Activated effector memory CD4-positive, alpha-beta T cell treated with anti-CD3 and anti-CD28 coated beads, Interleukin-2, amount 50 U/mL, for 16 hours (primary cell): ENCODE measurements at places on chromosomes 16 and 17.

GRCh38 chr17:67759355-67760171 lies 41.8 kb downstream of the NOL11 start:
- DNase-seq: peak; percentile 17

DNA sequence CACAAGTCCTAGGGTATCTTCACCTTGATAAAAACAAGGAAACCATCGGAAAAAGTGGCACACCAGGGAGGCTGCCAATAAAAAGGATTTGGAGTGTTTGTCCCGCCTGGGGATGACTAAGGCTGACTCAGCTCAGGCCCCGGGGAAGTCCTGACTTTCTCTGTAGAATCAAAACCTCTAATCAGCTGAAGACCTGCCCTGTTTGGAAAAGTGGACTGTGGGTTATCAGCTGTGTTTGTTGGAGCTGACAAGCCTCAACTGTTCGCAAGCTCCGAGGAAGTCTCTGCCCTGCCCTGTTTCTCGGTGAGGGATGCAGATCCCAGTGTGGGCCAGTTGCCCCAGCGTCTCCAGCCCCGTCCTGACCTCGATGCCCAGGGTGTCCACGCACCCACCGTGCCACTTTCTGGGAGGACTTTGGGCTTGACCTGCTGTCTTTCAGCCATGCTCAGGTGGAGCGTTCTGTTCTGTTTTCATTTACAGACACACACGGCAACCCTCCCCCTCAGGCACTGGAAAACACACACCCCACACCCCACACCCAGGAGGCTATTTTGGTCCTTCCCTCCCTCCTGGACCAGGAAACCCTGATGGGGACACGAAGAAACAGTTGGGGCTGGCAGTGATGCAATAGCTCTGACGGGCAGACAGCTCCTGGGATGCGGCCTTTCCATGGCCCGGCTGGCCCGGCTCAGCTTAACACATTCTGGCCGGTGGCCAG lies 27.6 kb upstream of the PITPNA start:
- DNase-seq: no peak

DNA sequence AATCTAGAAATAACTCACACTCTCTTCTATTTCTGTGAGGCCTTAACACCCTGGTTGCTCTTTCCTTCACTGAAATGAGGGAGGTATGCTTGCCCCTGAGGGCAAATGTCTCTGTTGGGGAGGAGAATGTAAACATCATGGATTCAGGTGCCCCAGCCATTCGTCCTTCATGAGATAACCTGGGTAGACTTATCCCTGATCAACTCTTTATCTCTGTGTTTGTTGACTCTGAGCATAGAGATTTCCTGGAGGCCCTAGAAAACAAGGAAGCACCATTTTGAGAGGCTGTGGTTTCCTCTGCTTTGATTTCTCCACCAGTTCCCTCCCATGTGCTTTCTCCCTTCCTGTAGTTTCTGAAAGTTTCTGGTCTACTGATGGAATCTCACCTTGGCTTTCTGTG lies 77.3 kb downstream of the PHKB start:
- no peak for DNase-seq

- DNase-seq: no peak
These were observed 9.3 kb downstream of the GAS2L2 start for GRCh38 chr17:35743626-35744328.

GRCh38 chr17:78124836-78125137 lies 3.8 kb downstream of the TMC6 start:
- DNase-seq: no peak

GRCh38 chr16:12899529-12900143 lies 1.8 kb upstream of the SHISA9 start:
- DNase-seq: no peak

- no peak for DNase-seq
These were observed 139.4 kb downstream of the ZFHX3 start for GRCh38 chr16:72908362-72909167.

DNA sequence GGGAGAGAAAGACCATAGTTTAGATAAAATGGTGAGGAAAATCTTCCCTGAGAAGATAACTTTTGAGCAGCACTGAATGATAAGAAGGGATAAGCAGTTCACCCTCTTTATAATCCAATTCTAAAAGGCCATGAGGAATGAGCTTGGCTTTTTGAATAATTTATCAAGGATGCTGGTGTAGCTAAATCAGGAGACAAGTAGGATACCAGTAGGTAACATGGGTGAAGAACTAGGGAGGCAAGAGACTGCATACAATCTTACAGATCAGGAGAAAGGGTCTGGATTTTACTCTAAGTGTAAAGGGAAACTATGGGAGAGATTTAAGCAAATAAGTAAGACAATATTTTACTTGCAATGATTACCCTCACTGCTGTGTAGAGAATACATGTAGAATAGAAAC lies 60.7 kb downstream of the MED13 start:
- no peak for DNase-seq

- no peak for DNase-seq
These were observed 19.5 kb downstream of the SEC14L1 start for GRCh38 chr17:77160091-77160874.

DNA sequence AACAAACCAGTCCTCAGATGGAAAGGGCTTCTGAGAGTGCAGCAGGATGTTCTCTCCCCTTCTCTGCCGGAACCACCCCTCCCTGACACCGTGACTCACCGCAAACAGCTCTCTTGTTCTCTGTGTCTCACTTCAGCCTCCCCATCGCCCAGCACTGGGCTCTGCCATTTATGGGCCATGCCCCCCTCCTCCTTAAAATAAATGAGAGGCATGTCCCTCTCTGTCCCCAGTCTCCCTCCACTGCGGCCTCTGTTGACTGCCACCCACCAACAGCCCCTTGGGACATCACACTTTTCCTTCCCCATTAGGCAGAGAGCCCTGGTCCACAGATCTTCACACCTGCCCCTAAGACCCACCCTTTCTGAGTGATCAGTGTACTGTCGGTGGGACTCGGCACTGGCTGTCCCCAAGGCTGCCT lies 6.3 kb downstream of the CCDC102A start:
- peak; percentile 87 for DNase-seq

DNA sequence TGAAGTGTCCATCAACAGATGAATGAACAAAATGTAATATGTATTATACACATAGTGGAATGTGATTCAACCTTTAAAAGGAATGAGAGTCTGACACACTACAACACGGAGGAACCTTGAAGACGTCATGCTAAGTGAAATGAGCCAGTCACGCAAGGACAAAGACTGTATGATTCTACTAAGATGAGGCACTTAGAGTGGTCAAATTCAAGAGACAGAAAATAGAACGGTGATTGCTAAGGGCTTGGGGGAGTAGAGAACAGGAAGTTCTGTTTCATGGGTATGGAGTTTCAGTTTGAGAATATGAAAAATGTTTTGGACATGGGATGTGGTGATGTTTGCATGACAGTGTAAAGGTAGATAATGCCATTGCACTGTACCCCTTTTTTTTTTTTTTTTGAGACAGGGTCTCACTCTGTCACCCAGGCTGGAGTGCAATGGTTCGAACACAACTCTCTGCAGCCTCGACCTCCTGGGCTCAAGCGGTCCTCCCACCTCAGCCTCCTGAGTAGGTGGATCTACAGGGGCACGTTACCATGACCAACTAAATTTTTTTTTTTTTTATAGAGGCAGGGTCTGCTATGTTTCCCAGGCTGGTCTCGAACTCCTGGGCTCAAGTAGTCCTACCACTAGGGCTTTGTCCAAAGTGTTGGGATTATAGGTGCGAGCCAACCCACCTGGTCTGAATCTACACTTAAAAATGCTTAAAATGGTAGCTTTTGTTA lies 2.9 kb upstream of the CCDC102A start:
- no peak for DNase-seq

DNA sequence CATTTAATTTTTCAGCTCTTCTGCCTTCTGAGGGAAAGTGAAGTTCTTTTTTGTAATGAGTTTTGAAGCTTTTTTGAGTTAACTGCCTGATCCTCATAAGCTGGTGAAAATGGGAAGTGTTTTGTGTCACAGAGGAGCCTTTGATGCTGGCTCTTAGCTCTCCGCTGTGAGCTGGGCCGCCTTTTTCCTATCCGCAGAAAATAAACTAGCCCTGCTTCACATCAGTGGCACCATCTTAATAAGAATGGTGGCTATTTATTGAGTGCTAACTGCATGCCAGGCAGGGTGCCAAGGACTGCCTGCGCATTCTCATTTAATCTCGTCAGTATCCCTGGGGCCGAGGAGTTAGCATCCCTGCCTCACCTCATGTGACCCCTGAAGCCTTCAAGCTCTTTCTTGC lies 309.0 kb downstream of the CPPED1 start:
- no peak for DNase-seq

- peak; percentile 4 for DNase-seq
These were observed 19.2 kb downstream of the TMEM114 start for GRCh38 chr16:8571061-8571596.

- peak; percentile 73 for DNase-seq
These were observed 1.2 kb downstream of the RTN4RL1 start for GRCh38 chr17:2023692-2024571.

DNA sequence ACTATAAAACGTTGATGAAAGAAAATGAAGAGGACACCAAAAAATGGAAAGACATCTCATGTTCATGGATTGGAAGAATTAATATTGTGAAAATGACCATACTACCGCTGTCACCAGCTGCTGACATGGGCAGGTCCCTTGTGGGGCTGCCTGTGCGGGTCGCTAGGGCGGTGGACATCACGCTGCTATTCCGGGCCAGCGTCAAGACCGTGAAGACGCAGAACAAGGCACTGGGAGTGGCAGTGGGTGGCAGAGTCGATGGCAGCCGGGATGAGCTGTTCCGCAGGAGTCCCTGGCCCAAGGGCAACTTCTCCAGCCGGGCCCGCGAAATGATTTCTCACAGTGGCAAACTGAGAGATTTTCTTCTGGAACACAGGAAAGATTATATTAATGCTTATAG lies 48.2 kb upstream of the NSRP1 start:
- no peak for DNase-seq

DNA sequence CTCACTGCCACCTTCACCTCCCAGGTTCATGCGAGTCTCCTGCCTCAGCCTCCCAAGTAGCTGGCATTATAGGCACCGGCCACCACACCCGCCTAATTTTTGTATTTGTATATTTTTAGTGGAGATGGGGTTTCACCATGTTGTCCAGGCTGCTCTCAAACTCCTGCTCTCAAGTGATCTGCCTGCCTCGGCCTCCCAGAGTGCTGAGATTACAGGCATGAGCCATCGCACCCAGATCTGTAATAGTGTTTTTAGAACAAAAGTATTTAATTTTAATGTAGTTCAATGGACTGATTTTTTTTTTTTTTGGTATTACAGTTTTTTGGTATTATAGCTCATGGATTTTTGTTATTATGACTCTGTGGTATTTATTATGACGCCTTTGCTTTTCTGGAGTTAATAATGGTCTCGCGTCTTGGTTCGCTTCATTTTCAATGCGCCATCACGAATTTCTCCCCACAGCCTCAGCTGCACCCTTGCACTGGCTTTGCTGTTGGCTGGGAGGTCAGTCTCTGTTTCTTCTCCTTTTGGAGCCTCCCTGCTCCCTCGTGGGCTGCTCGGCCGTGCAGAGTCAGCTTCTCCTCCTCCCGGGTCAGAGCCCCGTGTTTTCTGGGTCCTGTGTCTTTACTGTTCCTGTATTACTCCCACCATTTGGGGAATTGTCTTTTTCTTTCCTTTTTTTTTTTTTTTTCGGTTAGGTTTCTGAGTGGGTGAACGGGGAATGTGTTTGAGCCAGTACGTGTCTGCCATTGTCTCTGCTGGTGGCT lies 27.2 kb downstream of the BAIAP2 start:
- DNase-seq: no peak

DNA sequence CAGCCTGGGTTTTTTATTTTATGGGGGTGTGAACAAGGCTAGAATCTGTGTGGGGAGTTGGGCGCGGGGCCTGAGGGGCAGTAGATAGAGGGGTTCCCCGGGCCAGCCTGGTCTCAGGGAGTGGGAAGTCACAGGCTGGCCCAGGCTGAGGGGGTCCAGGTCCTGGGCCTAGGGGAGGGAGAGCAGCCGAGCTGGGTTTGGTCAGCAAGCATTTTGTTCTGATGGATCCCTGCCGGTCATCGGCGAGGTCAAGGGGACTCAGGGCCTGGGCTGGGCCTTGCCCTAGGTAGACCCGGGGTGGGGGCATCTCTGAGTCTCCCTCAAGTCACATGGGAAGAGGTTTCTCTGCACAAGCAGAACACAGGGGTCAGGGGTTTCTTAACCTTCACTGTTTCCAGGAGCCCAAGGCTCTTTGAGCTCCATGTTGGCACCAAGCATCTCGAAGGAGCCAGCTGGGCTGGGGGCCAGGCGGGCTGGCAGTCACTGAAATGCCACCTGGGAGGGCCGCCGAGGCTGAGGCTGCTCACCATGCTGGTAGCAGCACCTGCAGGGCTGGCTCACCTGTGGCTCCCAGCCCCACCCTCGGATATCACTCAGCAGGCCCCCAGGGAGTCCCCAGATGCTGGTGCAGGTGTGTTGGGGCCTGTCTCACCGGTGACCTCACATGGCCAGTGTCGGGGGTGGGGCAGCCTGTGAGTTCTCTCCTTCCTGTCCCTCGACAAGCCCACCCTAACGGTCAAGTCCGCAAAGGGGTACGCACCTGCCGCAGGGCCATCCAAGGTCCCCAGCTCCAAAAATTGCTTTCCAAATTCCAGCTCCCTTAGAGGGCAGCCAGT lies 41.0 kb downstream of the SLC7A5 start:
- DNase-seq: no peak
